Stimulated activated CD4-positive, alpha-beta T cell treated with anti-CD3 and anti-CD28 coated beads, Interleukin-4, amount 100 ng/mL, for 1 hour (primary cell): ENCODE measurements at places on chromosomes 6 and 20.

GRCh38 chr6:34065466-34066217, 80.2 kb downstream of the GRM4 start:
- DNase-seq: no peak

DNA sequence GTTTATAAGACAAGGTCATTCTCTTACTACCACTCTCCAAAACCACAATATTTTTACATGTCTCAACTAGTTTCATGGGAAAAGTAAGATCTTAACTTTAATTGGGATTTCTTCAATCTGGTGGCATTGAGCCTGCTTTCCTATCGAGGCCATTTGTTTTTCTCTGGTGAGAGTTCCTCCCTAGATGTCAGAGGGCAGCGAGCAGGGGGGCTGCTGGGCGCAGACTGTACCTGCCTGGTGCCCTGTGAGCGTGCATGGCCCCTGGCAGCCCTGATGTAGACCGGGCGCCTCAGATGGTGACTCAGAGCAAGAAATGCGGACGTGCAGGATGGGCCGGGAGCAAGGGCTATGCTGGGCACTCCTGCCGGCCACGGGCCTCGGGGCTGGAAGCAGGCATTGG, 27.2 kb downstream of the ERMARD start:
- DNase-seq: no peak

GRCh38 chr6:52545406-52546119, 31.3 kb downstream of the TRAM2 start:
- no peak for DNase-seq

GRCh38 chr20:32681175-32682084, 7.7 kb upstream of the C20orf203 start:
- DNase-seq: no peak
